ENCODE measurements at places on chromosomes 5 and 9.

DNA sequence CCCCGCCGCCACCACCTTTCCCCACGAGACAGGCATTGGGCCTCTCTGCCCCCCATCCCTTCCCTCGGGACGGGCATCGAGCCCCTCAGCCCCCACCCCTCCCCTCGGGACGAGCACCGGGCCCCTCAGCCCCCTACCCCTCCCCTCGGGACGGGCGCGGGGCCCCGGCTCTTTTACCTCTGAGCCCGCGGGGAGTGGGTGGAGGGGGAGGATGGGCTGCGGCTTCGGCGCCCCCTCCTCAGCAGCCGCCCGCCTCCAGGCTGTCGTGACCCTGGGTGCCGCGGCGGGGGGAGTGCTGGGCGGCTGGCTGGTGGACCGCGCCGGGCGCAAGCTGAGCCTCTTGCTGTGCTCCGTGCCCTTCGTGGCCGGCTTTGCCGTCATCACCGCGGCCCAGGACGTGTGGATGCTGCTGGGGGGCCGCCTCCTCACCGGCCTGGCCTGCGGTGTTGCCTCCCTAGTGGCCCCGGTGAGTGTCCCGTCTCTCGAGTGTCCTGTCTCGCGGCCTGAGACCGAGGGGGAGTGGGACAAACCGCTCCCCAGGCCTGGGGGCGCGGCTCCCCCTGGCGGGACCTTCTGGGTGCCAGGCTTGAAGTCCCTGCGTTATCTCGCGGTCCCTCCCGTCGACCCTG, 791 bp downstream of the SLC2A8 start:
- no peak for DNase-seq

DNA sequence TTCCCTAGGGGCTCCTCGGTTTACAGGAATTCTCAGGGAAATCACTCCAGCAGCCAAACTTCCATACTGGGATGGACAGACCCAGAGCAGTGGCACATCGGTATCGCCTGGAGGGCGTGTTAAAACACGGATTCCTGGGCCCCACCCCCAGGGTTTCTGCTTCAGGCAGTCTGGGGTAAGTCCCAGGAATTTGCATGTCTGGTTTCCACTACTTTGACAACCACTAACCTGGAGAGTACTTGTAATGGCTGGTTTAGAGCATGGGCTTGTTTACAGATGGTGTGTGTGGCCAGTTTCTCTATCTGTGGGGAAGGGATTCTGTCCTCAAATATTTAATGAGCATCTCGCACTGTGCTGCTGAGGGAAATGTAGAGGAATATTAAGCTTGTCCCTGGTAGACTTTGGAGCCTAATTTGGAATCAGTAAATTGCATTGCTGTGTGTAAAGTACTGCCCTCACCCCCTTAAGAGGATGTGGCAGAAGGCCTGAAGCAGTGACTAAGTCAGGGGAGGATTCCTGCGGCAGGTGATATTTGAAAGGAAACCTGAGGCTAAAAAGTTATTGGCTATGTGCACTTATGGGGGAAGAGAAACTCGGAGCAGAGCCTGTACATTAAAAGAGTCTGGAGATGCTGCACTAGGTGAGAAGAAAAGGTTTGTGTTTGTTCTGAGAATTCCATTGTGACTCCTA, 18.6 kb upstream of the TJP2 start:
- DNase-seq = no peak

GRCh38 chr9:27203783-27204182, 93.2 kb downstream of the EQTN start:
- no peak for DNase-seq

DNA sequence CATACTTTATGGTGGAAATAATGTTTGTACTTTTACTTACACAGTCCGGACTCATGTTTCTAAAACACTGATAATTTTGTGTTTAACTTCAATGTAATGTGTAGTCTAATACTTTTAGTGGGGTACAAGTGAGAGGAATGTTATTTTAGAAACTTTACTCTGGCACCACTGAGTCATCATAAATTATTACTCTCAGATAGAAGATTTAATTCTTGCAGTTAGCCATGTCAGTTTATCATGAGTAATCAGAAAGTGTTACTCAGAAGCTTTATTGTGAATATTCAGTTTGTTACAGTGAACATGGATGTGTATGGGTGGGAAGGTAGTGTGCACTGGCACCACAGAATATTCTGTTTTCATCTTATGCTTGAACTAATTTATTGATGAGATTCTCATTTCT, 20.0 kb downstream of the OGN start:
- DNase-seq = no peak

- peak; percentile 47 for DNase-seq
Measured at GRCh38 chr9:99485459-99485858, 263.4 kb downstream of the SEC61B start.
